KBM-7 (cell line): ENCODE measurements at places on chromosomes 3 and 15.

DNA sequence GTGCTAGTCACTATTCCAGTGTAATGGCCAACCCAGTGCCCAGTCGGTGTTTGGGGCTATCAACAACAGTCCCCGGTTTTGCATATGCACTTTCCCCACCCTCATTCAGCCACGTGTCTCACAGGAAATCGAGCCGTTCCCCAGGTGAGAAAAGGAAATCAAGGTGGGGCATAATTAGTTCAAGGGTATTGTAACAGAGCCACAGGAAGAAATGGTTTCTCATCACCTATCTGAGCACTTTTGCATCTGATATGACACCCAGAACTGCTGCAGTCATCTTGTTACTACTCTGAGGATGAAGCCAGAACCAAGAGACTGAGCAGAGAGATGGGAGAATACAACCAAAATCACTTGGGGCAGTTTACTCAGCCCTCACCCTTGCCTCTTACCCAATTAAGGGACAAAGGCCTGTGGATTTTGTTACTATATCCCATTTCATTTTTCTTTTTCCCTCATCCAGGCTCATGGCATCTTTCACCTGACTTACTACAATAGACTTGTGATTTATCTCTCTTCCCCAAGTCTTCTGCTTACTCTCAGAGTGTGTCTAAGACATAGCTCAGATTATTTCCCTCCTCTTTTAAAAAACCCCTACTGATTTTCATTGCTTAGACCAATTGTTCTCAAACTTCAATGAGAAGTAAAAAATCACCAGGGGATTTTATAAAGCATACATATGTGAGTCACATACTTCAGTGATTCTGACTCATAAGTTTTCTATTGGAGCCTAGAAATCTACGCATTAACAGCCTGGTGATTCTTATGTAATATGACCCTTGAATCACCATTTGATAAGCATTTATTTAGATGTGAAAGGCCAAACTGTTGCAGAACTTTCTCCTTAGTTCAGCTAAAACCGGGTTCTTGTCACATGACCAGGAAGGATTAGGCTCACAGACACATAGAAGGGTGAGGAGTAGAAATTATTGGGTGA, 40.5 kb downstream of the TRAT1 start:
- DNase-seq: no peak

DNA sequence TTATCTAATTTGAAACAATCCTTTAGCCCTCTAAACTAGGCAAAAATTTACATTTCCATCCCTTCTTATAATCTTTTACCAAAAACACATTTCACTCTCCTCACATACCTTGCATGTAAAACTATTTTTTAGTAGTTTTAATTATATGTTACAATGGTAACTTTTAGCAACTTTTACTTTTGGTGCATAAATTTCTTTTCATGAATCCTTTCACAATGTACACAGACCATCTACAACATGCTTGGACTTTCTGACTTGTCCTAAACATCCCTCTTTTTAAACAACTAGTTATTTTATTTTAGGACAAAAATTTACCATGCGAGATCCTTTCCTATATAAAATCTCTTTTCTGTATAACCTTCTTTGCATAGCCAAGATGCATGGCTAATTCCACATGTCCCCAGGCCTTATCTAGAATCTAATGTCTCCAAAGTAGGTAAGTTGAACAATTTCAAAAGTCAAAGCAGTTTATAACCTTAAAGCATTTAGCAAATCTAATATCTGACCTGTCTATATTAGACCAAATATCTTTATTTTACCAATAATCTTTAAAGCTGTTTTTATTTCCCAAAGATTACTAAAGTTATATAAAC, 14.4 kb upstream of the ALDH1L1 start:
- no peak for DNase-seq

DNA sequence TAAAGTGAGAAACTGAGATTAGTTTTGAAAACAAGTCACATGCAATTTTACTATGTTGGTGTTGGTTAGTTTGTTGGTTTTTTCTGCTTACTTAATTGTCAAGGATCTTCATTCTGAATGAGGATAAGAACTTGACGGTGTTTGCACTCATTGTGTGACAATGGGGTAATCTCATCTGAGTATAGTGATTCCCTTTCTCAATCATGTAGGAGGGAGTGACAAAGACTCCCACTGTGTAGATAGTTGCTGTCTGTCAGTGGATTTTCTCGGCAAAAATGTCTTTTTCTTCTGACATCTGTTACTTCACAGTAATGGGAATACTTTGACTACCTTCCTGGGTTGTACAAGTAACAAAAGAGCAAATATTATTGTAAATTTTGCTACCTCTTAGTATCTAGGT, 23.5 kb downstream of the KCNH8 start:
- DNase-seq: no peak

GRCh38 chr3:127909646-127910045, 5.4 kb upstream of the KBTBD12 start:
- no peak for DNase-seq

GRCh38 chr3:56467108-56467507, 1.2 kb downstream of the ERC2 start:
- DNase-seq: peak; percentile 75

DNA sequence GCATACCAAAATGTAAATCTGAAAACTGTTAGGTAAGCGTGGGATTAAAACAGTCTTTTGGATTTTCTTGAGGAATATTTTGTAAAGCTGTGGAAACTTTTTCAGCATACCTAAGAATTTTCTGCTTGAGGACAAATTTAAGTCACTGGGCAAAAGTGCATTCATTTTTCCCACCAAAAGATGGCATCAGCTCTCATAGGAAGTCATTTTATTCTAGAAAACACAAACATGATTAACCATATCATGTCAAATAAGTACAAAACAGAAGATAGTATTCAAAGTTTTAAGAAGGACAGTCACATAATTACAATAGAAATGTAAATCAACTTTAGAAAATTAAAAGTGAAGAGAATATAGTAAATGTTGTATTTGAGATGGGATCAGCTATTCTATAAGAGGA, 63.5 kb downstream of the SLC49A4 start:
- DNase-seq: peak; percentile 16

DNA sequence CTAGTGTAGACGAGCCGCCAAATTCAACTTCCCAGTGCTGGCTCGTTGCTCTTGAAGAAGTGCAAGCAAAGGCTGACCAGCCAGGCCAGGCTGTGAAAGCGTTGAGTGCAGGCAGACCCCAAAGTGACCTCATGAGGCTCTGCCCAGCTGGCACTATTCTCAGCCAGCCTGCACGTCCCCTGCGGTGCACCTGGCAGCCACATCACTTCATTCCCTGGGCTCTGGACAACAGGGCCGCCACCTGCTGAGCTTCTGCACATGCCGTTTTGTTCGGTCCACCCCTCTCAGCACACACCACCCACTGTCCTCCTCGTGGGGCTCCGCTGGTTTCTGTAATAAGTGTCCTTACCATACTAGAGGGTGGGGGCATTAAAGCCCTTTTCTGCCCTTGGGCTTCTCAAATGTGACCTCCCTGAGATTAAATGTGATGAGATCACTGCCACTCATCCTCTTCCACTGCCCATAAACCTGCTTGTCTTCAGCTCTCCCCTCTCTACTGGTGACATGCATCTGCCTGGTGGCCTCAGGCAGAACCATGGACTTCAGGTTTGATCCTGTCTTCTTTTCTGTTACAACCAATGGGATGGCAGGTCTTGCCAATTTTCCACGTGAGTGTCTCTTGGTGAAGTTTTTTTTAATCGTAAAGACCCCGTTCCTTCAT, 6.1 kb downstream of the RASGRF1 start:
- DNase-seq: no peak

DNA sequence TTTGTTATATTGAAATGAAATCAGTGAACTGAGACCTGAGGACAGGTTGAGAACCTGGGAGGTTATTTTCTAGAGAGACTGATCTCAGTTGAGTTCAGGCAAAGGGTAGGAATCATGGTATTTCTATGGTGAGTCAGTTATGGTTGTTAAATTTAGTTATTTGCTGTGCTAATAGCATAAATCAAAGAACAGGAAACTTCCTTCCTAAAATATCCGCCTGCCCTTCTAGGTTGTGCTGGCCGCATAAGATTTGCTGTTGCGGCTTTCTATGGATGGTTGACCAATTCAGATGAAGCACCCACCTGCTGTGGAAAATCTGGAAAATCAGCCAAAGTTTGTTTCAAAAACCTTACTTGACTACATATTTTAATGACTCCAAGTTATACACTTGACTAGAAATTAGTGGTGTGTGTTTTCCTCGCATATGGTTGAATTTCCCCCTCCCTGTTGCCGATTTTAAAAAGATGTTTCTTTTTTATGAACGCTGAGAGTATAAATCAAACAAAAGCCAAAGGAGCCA, 52.6 kb downstream of the PLCL2 start:
- no peak for DNase-seq
